ENCODE measurements at places on chromosomes 7 and 10.
A peak's percentile ranks its signal among the peaks of the same experiment; 100 is the strongest.

DNA sequence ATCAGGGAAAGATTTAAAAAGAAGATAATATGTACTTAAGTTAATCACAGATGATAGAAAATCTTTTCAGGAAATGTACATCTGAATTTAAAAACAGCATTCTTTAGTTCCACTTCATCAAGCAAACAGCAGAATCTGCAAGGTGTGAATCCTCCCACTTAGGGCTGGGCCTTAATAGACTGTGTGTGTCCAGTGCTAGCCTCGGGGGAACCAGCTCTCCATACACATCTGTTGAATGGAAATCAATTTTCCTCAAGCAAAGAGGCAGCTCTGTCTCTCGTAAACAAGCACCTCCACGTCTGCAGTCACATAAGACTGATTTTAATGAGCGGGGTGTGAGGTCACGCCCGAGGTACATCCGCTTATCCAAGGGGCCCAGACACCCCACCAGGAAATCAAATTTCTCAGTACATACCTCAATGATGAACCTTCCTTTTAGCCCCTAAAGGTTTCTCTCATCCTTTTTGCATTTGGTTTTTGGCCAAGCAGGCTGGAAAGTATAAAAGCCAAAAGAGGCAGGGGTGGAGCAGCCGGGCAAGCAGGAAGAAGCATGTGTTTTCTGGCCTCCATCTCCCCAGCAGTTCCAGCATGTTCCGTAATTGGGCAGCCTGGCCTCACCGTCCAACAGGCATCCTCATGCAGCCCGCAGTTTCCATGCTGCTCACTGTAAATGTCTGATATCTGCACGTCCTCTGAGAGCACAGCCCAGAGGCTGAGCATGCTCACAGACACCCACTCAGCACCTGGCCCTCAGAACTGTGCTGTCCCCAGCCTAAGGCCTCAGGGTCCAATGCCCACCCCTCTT lies 131.3 kb downstream of the GLI3 start:
- no peak for DNase-seq

- peak; percentile 61 for DNase-seq
Measured at GRCh38 chr7:44460325-44460724, 30.1 kb downstream of the NUDCD3 start.

DNA sequence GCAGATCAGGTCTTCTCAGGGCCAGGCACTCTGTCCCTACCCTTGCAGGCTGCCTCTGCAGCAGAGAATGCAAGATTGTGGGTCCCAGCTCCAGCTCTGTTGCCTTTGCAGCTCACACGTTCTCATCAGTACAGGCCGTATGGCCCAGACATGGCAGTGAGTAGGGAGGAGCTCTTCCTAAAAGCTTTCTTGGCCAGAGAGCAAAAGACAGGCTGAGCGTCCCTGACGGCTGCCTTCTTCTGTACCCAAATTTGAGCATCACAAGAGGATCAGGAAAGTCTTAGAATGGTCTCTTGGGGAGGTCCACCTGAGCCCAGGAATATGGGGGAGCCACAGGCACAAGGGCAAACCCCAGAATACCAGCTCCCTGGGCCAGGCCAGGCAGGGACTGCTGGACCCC lies 266.3 kb upstream of the ZMIZ1 start:
- DNase-seq, result no peak

DNA sequence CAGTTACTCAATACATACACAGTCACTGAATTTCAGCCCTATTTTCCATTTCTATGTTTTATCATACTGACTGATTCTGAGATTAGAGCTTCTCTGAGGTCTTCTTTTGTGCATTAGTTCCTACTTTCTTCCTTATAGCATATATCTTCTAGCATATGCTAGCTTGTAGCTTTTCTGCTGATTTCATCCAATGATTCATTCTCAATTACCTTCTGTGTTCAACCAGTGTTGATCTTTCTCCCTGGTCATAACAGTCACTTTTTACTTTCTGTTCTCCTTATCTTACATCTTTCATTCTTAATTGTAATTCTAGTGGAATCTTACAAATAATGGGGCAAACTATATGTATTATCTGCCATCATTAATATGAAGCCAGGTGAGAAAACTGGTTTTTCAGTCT lies 159.5 kb upstream of the HGF start:
- DNase-seq, result no peak

- no peak for DNase-seq
Measured at GRCh38 chr10:93742633-93743349, 14.9 kb upstream of the LGI1 start.

GRCh38 chr7:88217675-88218428 lies 2.0 kb downstream of the SRI start:
- no peak for DNase-seq

DNA sequence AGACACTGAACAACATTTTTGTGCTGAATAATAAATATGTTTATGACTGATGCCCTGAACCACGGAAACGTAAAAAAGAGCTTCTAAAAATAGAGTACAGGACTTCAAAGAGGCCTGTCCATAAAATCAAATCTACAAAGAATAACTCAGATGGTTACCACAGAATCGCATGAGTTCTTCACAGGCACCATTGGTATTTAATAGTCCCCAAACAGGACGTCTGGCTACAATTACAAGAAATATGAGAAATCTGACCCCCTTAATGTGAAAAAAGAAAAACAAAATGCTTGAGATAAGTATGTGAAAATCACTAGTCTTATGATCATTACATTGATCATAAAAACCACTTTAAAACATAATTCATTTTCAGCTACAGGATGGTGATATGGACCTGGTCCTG lies 20.8 kb downstream of the CYTH3 start:
- DNase-seq, result no peak

DNA sequence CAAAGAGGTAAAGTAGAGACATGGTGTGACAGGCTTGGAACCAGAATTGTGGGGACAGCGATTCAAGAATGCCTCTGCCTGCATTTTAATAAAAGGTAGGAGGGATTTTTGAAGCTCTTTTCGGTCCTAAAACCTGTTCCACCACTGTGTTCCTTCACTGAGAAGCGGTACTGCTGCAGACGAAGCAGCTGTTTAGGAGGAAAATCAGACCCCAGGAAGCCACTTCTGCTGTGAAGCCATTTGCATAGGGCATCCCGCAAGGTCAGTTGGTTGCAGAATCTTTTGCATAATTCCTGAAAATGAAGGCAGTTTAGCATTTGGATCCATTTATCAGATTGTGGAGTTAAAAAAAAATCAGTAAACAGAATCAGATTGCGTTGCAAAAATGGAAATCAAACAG lies 183.3 kb upstream of the PRKCQ start:
- DNase-seq, result no peak

DNA sequence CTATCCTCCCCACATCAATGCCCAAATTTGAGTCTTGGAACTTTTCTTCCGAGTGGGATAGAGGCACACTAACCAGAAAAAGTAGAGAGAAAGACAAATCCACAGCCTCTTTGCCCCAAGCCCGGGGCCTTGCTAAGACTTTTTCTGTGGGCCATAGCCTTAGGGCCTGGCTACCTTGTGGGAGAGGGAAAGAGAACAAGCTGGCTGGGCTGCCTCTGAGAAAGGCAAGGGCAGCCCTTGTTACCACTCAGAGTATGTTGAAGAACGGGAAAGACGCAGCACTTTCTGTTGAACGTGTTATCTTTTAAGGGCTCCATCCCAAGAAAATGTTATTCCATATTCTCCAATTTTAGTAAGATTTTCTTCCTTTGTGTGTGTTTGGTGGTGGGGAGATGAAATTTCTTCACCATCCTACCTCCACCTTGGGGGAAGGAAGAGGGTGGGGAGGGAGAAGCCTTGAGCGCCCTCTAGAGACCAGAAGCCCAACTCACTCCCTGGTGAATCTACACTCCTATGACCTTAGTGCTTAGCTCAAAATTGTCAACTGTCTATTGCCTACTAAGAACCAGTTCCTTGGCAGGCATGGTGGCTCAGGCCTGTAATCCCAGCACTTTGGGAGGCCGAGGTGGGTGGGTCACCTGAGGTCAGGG lies 3.9 kb upstream of the NRF1 start:
- no peak for DNase-seq

GRCh38 chr7:34850681-34851080 lies 186.6 kb downstream of the DPY19L1 start:
- DNase-seq, result no peak

DNA sequence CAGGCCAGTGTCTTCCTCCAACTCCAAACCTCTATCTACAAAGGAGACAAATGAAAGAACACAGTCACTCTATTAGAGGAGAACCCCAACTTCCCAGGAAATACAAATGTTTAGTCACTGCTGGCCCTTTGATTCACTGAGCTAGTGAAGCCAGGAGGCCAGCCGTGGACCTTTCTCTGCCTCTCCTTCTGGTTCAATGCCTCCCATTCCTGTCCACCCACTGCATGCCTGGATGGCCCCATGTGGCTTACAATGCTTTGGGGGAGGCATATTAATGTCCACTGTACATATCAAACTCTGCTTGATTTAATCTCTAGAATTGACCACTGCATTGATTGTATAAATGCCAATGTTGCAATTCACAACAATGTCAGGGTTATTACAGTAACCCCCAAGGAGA lies 687.3 kb downstream of the KCNMA1 start:
- no peak for DNase-seq

- no peak for DNase-seq
Measured at GRCh38 chr10:114911052-114911711, 26.8 kb upstream of the TRUB1 start.

GRCh38 chr10:127945341-127945758 lies 38.4 kb downstream of the PTPRE start:
- peak; percentile 9 for DNase-seq
